NCI-H2171 treated with DMSO at 0.1 percent for 48 hours (cell line): ENCODE measurements at places on chromosomes 3 and 15.

GRCh38 chr3:108182339-108182738, 39.9 kb downstream of the IFT57 start:
- DNase-seq, result no peak

GRCh38 chr3:13547591-13548371, 1.1 kb upstream of the FBLN2 start:
- DNase-seq, result no peak

DNA sequence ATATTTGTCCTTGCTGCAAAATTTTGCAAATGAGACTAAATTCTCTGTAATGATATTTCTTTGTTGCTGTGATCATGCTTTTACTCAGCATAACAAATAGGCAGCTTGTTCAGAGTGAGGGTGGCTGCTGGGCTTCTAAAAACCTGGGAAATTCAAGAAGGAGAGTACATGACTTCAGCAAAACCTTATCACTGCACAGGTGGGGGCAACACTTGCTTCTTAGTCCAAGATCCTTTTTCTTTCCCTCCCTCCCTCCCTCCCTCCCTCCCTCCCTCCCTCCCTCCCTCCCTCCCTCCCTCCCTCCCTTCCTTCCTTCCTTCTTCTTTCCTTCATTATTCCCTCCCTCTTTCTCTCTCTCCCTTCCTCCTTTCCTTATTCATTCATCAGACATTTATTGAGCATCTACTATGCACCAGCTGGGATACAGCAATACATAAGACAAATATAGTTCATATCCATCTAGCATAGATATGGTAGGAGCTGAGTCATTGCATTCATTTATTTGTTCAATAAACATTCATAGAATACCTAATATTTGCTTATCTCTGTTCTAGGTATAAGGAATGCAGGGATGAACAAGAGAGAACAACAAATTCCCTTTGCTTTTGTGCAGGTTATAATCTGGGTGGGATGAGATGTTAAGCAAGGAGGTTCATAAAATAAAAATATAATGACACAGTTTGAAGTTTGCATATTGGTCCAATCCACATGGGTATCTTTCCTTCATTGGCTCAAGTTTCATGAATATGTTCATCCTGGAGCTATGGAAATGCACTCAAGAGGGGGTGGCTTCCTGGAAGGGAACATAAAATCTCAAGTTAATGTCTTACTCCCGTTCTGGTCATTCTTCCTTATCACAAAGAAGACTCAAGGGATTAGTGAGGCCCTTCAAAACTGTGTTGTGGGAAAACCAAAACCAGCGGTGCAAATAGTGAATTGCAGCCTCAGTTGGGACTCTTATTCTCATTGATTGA, 210.7 kb downstream of the PDCD6IP start:
- DNase-seq, result no peak

GRCh38 chr15:86595741-86596140, 516.1 kb downstream of the AGBL1 start:
- no peak for DNase-seq

DNA sequence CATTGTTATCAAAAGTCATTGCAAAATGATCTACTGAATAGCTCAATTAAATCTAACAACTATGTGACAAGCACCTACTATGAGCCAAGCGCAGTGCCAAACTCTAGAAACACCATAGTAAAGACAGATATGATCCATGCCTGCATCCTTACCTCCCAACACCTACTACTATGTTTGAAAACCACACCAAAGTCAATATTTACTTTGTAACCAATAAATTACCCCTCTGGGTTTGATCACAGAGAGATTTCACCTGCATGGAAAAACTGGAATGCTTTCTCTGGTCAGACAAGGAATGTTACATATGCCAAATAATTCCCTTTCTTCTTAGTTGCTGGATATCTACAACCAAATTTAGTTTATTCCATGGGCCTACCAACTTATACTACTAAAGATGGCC, 422.2 kb downstream of the FHIT start:
- no peak for DNase-seq

DNA sequence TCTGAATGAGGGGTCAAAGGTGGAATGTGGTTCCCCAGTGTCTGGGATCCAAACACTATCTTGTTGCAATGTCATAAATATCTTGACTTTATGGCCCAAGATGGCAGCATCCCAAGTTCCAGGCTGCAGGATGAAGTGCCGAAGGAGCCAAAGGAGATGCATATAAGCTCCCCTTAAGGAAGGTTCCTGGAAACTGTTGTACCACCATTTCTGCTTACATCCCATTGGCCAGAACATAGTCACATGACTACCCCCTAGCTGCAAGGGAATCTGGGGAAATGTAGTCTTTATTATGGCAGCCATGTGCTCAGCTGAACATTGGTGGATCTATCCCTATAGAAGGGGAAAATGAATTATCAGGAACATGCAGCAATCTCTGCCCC, 54.3 kb downstream of the BDH1 start:
- DNase-seq, result peak; percentile 82

GRCh38 chr3:17398959-17399551, 343.4 kb downstream of the TBC1D5 start:
- no peak for DNase-seq
